B cell (primary cell): ENCODE measurements at places on chromosomes 1 and 21. TPM values are rescaled to one million over a fixed set of nuclear protein-coding genes. Genes with fewer than 3 reads are reported as not detected.
A peak's percentile ranks its signal among the peaks of the same experiment; 100 is the strongest.

DNA sequence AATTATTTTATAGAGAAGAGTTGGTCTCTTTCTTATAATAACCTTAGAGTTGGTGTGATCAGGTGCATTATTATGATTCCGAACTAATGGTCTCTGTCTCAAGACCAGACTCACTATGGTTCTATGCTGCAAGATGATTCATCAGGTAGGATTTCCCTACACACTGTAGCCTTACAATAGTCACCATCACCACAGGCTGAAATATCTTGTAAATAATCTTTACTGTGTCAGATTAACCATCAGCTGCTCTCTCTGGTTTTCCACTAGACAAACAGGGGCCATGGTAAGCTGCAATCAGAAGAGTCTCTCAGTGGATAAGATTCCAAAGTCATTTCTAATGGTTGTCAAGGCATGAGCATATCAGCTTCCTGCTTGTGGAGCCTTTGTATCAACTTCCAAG lies 4.4 kb upstream of the GBP4 start:
- no peak overlapping the region for H3K27ac ChIP-seq
- H3K27me3 ChIP-seq: no peaks in the 10 kb centered on the region
- no peak for DNase-seq
- no peak overlapping the region for H3K4me3 ChIP-seq

GRCh38 chr1:217389895-217390294 lies 241.0 kb downstream of the GPATCH2 start:
- H3K27me3 ChIP-seq: no peaks in the 10 kb centered on the region
- no peak for DNase-seq

GRCh38 chr1:233904633-233905415 lies at the start of gene SLC35F3:
Gene SLC35F3, plus strand, starts transcription at chr1:233904676.
- no peak within 1 kb of the TSS for H3K27ac ChIP-seq
- H3K27me3 ChIP-seq: no peaks in the 10 kb centered on the region
- no peaks in the 10 kb centered on the region for H3K4me1 ChIP-seq

DNA sequence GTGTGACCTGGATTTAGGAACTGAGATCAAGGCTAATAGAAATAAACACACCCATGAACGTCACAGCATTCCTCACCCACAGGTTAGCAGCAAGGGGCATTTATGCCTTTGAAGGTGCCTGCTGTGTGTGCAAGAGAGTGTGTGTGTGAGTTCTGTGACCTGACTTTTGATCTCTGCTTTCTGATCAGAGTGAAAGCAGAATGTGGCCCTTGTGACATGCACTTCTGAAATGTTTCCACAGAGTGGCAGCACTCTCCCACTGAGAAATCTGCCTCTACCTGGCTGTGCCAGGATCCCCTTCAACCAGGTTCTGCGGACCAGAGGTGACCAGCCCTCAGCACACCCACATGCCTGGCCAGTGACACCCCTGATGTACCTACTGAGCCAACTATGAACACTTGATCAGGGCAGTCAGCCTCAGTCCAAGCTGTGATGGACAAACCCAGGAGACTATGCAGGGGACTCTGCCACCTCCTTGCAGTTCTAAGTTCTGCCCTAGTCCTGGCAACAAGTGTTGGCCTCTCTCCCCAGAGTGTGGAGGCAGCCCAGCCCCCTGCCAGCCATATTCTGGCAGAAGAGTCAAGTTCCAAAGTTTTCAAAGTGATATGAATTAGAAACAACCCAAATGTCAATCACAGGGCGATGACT lies 41.0 kb downstream of the RXRG start:
- H3K4me3 ChIP-seq: no peak overlapping the region
- no peaks in the 10 kb centered on the region for H3K36me3 ChIP-seq

- no peak overlapping the region for H3K27ac ChIP-seq
- H3K27me3 ChIP-seq: no peaks in the 10 kb centered on the region
- H3K36me3 ChIP-seq: no peaks in the 10 kb centered on the region
Observed at GRCh38 chr1:34278211-34278610, 101.5 kb downstream of the C1orf94 start.

DNA sequence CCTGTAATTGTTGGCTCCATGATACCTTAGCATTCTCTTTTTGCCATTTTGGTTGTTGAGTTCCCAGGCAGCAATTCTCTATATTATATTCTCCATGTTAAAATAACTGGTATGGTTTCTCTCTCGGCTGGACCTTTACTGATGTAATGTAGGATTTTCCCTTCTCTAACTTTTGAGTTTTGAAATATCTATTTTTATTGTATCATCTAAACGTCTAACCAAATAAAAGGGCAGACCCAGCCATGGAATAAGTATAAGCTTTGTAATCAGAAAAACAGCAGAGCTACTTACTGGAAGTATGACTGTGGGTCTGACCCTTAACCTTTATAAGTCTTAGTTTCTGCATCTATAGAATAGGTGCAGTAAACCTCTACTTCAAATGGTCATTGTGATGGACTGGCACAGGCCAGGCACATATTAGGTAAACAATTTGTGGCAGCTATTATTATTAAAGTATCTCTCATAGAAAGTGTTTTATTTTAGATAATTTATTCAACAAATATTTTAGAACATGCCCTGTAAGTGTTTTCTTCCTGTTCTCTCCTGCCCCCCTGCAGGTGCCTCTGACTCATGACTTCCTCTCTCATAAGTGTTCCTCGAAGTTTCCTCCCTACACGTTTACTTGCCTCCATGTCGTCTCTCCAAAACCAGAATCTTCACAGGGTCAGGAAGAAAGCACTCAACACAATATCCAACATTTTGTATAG lies 224.9 kb upstream of the FGGY start:
- H3K36me3 ChIP-seq: no peaks in the 10 kb centered on the region
- peak; percentile 46 for DNase-seq
- peak overlapping the region; percentile 22 for H3K27ac ChIP-seq
- H3K4me1 ChIP-seq: peaks cover 23% of the 10 kb centered on the region
- no peaks in the 10 kb centered on the region for H3K27me3 ChIP-seq

DNA sequence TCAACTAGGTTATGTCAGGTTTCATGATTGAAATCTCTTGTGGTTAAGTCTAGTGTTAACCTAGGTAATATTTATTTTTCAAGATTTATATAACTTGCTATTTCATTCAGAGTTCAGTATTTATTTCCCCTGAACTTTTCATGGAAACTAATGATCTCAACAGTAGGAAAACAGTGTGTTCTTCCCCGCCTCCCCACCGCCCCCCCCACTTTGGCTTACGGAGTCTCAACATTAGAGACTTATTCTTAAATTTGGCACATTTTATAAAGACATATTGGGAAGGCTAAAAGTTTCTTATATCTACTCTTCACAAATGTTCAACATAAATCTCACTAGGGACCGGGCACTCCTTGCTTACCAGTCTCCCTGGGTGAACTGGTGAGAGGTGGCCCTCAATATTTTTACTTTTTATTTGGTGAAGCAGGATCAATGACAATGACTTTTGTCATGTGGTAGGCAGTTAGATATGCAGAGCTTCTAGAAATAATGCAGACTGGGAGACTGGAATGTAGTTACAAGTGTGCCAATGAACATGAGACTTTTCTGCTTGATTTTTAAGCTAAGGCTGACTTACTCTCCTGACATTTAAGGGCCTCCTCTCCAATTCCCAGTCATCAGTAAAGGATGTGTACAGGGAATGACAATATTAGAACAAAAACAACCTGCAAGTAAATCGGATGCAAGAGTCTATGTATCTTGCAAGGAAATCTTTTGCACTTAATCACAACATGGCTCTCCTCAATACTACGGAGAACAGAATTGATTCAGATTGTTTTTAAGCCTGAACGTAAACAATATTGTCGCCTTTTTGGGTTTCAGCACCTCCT lies 1.7 kb upstream of the MAN1A2 start:
- peak overlapping the region; percentile 87 for H3K4me3 ChIP-seq
- H3K4me1 ChIP-seq: peaks cover 38% of the 10 kb centered on the region
- DNase-seq: no peak
- H3K27me3 ChIP-seq: no peaks in the 10 kb centered on the region
- H3K27ac ChIP-seq: peak overlapping the region; percentile 88

The CYYR1 gene
- not detected in 2 replicates for total RNA-seq

The LCE1E gene
- not detected in 2 replicates for total RNA-seq

The WNT3A gene
- not detected in 2 replicates for total RNA-seq

The OR6N1 gene
- total RNA-seq: not detected in 2 replicates

The CTSK gene
- 5.3 and 5.9 TPM in 2 replicates for total RNA-seq

The AK4 gene
- 0.34 and 1.1 TPM in 2 replicates for total RNA-seq
